ENCODE measurements at places on chromosomes 3 and 15. TPM values are rescaled to one million over a fixed set of nuclear protein-coding genes. Genes with fewer than 3 reads are reported as not detected.

Gene P2RY1
- total RNA-seq: under 0.01 TPM

Gene PYGO1
- total RNA-seq: 15.4 TPM

Gene TAGLN3
- not detected for total RNA-seq

Gene PLA2G4F
- 0.79 TPM for total RNA-seq

Measured in placental epithelial cell (primary cell).